ENCODE measurements at places on chromosomes 7 and 10.

DNA sequence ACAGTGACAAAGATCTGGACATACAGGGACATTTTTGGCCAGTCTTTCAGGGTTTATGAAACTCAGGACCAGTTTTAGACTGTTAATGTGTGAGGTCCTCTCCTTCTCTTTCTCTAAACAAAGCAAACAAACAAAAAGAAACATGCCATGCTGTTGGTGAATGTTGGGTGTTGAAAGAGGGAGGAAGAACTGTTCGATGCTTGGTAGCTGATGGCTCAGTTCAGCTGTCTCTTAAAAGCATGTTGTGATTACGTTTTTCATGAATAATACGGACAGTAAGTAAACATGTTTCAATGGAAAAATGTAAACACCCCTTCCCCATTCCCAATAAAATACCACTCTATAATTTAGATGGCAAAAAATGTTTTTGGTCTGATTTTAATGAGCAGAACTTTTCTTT is 219.1 kb downstream of the SEC23IP start:
- no peak for DNase-seq

DNA sequence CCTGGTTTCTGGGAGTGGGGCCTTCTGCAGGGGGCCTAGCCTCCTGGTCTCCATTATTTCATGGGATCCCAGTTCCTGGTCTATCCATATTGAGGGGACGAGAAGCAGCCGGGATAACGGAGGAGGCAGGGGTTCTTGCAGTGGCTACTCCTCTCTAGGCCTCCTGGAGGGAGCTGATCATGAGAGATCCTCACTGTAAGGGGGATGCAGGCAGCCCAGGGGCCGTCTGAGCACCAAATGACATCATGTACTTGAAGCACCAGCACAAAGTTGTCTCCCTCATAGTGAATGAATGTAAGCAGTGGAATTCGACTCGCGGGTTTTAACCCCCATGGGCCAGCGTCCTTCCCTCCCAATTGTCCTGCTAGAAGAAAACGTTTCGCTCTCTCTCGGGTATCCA is 964 bp upstream of the ADCY1 start:
- no peak for DNase-seq

DNA sequence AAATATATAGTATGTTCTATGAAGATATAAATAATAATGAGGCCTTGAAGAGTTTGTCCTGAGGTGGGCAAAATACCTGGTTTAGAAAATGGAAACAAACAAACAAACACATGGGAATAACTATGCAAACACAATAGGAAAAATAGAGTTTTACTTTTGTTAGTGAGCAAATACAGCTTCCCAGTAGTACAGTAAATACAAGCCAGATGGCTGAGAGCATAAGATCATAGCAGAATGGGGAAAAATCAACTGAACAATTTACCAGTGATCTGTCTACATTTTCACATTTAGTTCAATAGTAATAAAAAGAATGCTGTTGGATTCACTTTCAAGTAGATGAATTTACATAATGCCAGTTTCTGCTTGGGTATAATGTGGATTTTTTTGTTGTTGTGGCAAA is 45.1 kb downstream of the ADD3 start:
- no peak for DNase-seq

DNA sequence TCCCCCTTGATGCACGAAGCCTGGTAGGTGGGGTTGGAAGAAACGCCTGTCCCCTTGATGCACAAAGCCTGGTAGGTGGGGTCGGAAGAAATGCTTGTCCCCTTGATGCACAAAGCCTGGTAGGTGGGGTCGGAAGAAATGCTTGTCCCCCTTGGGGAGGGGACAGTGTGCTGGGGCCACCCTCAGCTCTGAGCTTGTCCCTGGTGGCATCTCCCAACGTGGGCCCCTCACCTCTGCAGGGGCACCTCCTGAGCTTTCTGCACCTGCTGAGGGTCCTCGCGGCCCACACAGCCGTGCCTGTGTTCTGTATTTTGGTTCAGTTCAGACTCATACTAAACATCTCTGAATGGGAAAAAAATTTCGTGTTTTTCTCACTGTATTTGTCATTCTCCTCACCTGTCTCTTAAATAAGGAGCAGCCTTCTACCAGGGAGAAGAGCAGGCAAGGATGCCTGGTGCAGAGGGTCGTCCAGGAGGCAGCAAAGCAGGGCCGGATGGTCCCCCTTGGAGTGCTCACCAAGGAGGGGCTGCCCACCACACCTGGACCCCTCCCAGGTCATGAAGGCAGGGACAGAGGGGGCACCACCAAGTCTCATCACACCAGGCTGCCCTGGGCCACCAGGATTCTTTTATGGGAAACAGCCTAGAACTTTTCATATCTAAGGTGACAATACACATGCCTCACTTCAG is 24.7 kb downstream of the VIPR2 start:
- DNase-seq = no peak

DNA sequence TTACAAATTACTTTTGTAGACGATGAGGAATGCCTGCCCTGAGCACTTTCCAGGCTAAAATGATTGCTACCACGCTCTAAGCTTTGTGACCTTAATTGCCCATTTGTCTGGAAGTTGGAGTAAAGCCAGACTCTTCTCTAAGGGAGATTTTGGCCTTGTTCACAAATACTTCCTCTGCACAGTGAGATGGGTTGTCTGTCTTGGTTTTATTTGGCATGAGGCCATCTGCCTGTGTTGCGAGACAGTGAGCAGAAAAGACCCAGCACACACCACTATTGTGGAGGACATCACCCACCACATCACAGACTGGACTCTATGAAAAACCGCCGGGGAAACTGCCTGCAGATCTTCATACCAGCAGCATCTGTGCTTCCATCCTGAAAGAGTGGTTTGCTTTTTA is 138.4 kb downstream of the BICC1 start:
- no peak for DNase-seq

Measured in SHP77 (cell line).